DMS53 (cell line): ENCODE measurements at places on chromosomes 2 and 18.

DNA sequence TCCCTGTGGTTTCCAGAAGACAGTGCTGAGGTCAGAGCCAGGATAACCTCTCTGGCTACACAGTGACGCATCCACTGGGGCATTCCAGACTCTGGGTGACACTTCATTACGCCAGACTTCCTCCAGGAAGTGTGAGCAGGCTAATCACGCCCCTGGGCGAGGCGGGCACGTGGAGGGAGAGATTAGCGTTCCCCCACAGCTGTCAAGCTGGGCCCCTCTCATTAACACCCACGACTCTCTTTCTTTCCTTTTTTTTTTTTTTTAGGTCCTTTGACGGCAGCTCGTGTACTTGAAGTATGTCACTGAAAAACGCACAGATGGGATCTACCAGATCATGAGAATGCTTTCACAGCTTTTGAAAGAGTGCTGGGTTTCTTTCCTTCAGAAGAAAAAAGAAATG is 274.6 kb downstream of the AFF3 start:
- no peak for DNase-seq

DNA sequence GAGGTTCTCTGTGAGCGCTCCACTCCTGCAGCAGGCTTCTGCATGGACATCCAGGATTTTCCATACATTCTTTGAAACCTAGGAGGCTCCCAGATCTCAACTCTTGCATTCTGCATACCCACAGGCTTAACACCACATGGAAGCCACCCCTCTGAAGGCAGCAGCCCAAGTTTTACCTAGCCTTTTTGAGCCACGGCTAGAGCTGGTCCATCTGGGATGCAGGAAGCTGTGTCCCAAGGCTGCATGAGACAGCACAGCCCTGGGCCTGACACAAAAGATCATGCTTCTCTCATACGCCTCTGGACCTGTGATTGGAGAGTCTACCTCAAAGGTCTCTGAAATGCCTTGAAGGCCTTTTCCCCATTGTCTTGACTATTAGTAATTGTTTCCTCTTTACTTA is 53.6 kb upstream of the RPRM start:
- DNase-seq: no peak

DNA sequence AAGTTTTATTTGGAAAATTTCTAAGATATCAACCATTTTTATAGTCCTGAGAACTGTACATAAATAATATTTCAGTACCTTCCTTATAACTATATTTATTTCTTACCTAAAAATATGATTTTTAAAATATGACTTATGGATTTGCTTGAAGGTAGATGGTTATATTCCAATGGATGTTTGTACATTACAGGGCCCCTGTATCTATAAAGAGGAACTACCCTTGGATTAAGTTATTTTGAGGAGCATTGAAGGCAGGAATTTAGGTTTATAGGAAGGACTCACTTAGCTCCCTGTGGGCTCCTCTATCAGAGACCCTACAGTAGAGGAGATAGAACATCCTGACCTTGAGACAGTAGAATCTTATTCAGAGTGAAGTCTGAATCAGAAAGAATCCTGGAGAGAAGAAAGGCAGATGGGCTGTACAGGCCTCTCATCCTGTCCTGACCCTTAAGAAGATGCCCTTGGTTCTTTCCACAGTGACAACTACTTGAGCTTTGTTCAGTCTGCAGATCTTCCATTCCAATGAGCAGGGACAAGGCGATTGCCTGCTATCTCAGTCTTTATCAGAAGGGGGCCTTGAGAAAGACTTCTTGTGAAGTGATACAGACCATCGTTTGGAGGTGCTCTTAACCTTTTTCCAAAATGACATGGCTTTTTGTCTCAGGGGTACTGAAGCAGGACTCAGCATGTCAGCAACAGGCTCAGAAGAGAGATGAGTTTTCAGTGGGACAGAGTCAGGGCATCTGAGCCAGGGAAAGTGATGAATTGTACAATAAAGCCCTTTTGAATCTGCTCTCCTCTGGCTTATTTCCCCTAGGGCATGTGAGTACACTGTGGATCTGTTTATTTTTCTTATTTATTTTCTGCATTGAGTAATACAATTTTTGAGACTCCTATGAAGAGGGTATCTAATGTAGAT is 20.9 kb downstream of the OXER1 start:
- DNase-seq: no peak

DNA sequence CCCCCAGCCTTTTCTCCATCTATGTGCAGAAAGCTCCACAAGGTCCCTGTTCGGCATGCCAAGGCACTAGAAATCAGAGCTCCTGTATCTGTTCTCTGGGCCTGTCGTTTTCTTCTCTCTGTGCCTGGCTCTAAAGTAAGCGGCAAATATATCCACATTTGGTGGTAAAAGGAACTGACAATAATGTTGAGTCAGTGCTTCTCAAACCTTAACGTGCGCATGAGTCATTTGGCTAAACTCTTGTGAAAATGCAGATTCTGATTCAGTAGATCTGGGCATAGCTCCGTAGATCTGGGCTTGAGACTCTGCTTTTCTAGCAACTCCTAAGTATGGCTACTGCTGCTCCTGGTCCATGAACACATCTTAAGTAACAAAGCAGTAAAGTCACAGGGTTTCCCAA is 16.5 kb upstream of the ACSL3 start:
- DNase-seq: no peak

GRCh38 chr2:74464406-74464805 is 776 bp downstream of the MOGS start:
- peak; percentile 54 for DNase-seq

GRCh38 chr18:67035026-67035425 is 431.1 kb upstream of the CDH19 start:
- no peak for DNase-seq

DNA sequence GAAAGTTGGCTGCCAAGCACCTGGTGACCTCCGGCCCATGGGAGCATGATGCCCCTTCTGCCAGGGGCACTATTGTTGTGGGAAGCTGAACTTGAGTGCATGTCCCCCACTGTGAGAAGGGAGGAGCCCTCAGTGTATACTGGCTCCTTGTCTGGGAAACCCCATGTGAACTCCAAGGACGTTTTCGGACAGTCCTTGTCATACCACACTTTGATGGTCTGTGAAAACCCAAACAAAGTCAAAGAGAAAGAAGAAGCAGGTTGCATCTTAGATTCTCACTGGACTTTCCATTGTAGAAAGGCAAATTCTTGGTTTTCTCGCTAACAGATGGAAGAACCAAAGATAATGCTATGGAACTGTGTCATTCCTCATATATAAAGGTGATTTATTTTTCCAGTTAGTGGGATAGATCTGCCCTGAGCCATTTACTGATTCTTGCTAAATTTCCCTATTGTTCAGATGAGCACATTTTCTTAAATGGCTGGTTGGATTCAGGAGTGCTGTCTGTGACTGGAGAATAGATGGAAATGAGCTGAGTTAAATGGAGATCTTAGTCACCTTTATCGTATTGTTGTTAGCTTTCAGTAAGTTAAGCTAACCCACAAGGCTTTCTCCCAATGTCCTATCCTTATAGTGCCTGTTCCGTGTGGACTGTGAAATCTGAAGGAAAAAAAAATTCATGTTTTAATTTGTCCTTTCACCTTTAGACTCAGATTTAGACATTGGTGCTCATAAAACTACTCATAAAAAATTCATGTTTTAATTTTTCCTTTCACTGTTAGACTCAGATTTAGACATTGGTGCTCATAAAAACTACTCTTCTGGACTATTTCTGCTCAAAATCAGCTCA is 166.6 kb downstream of the ACTR3 start:
- no peak for DNase-seq

DNA sequence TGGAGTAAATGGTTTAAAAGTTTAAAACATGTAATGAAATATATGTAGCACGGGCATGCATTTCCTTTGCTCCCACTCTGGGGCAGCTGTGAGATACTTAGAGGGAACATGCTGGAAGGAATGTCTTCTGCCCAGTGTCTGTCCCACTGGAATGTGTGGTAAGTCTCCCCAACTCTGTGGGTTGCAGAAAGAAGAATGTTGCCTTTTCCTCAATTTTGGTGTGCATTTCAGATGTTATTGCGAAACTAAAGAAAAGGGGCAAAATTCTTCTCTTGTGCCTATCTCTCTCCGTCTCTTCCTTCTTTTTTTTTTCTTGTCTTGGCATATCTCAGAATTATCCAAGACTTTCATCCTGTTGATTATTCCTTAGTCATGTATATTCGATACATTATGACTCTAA is 201.1 kb downstream of the SH3RF3 start:
- no peak for DNase-seq

GRCh38 chr2:667332-667999 is 9.7 kb downstream of the TMEM18 start:
- DNase-seq: peak; percentile 52

- no peak for DNase-seq
These were observed 43.9 kb upstream of the NEMP2 start for GRCh38 chr2:190578158-190579057.

GRCh38 chr2:234375176-234375880 is 121.6 kb downstream of the ARL4C start:
- no peak for DNase-seq

DNA sequence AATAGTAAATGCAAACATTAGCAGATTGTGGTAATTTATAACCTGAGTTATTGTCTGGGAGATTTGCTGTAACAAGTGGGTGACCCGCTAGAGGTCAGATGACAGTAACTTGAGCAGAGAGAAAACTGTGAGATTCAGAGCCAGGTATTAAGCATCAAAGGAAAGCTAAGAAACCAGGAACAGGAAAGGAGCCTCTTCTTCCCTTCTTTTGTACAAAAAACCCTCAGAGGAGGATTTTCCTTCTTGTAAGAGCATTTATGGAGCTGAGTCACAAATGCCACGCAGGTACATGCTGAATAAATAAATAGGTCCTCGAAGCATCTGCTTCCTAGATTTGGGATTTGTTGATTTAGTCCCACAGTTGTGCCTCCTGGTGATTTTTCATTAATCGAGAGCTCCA is 146.5 kb downstream of the SH3BP4 start:
- peak; percentile 82 for DNase-seq

GRCh38 chr2:215746226-215746886 is 267.0 kb downstream of the MREG start:
- no peak for DNase-seq

GRCh38 chr2:230416061-230416721 is at the start of gene SP100:
Gene SP100, plus strand, starts transcription at chr2:230416201. Its CDS starts 96 bp downstream, at chr2:230416297.
- peak; percentile 82 for DNase-seq

- DNase-seq: no peak
These were observed 27.9 kb downstream of the GPD2 start for GRCh38 chr2:156464106-156464505.

- peak; percentile 53 for DNase-seq
These were observed 237.0 kb downstream of the ZNF804A start for GRCh38 chr2:184835398-184835715.

DNA sequence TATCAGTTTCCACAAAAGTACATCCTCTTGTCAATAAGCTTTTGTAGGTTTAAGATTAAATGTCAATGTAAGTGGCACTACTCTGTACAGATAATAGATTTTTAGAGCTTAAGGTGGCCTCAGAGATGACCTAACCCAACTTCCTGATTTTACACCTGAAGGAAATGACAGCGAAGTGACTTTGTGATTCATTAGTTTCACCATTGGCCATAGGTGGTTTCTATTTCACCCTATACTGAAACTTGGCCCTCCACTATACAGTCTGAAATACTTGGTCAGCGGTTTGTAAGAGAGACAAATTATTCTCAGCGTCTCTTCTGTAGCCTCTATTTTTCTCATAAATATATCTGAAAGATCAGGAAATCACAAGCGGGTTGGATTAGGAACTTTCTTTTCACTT is 330.4 kb upstream of the FAM98A start:
- no peak for DNase-seq

- DNase-seq: no peak
These were observed 54.5 kb downstream of the ROCK1 start for GRCh38 chr18:21057112-21057511.

DNA sequence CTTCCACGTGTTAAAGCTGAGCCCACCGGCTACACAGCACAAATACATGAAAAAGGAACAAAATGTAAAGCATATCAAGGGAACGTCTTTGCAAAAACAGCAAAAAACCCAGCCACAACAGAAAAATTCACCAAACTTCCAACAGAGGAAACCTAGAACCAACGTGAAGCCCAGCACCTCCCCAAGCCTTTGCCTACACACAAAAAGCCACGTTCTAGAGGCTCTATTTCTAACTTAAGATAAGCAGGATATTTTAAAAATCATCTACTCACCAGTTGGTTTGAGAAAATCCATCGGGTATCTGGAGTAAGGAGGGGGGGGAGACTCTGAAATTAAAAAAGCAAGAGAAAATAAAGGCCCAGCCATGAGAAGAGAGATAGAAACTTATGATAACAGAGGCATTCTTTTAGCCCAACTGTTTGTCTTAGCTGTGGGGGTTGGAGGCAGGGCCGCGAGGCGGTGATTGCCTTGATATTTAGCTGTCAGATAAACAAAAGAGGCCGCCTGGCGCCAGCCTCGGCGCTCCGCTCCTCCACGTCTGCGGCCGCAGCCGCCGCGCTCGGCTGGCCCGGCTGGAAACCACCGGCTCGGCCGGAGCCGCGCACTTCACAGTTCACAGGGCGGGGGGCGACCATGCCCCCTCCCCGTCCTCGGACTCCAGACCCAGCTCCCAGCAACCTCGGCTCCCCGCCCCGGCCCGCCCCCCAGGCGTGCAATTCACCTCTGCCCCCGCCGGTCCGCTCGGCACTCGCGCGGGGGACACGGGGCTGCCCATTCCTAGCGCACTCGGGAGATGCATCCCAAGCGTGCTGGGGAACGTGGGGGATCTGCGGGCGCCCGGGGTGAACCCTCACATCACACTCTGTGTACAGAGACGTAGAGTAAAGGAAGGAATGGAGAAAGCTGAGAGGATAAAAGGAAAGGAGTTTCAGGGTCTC is 2.4 kb downstream of the SMAD7 start:
- peak; percentile 84 for DNase-seq

GRCh38 chr2:102064679-102065674 is 73.2 kb downstream of the IL1R2 start:
- peak; percentile 58 for DNase-seq

DNA sequence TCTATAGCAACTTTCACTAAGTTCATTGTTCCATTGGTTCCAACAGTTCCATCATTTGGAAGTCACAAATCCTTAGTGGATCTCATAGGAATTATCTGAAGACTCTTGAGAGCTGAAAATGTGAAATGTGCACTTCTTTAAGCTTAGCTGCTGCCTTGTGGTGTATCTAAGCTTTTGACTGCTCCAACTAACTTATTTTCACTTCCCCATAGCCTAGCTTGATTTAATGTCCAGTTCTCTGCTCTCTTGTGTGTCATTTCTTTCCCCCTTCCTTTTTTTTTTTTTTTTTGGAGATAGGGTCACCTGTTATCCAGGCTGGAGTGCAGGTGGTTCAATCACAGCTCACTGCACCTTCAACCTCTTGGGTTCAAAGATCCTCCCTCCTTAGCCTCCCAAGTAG is 34.9 kb upstream of the CD302 start:
- no peak for DNase-seq

- peak; percentile 72 for DNase-seq
These were observed 540 bp downstream of the SOX11 start for GRCh38 chr2:5692561-5693286.

DNA sequence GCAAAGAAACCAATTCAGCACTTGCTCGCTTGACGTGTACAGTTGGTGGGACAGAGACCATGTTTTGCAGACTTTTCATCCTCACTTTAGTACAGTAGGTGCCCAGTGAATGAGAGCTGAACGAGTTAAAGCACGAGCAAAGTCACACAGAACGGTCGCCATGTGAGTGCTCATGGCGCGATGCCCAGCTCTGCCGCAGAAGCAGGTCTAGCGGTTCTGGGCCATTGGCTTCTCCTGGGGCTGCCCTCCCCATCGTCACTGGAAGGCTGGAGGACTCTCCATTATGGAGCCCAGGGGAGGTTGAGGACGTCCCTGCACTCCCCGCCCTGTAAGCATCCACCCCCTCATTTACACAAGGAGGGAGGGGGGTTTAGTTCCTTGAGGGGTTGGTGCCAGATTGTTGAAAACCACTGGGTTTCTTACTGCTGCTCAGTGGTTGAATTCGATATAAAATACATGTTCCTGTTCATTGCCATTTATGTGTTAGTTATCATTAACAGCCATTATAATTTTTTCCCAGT is 24.9 kb downstream of the PTGR3 start:
- no peak for DNase-seq
